ENCODE measurements at places on chromosomes 5 and 9. TPM values are rescaled to one million over a fixed set of nuclear protein-coding genes. Genes with fewer than 3 reads are reported as not detected.
A peak's percentile ranks its signal among the peaks of the same experiment; 100 is the strongest.

- DNase-seq = no peak
These were observed 157.4 kb downstream of the TTLL11 start for GRCh38 chr9:121935739-121936138.

DNA sequence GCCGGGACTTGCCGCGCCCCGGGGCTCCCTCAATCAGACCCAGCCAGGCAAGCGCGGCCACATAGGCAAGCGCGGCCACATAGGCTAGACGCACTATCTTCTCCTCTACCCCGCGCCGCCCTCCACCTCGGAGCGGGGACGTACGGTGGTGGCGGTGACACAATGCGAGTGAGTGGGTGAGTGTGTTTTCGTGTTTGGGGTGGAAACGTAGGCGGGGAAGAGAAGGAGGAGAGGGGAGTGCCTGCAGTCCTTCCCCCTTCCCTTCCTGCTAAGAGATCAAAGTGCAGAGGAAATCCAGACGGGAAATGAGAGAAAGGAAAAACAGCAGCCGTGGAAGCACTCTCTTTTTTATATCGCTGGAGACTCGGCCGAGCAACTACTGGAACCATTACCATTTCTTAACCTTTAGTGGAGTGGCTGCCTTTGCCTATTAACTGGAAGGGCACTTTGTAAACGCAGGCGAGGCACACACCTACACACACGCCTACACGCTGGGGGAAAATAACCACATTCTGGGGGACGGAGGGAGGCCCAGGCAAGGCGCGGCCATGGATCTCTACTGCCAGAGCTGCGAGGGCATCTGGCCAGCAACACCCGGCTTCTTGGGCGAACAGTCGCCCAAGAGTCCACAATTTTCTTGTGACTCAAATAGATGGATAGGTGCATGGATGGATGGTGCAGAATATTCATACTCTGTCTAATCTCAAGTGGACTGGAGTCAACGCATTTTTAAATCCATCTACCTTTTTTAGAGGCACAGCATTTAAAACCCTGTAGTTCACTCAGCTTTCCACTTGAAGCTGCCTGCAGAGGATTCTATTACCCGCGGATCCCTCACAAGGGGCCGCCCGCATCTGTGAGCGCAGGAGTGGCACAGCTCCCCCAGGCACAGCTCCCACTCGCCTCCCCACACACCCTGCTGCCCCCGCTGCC, 2.1 kb downstream of the EDIL3 start:
- DNase-seq = no peak

LPAR1 gene
- 0.07 TPM for total RNA-seq

DNA sequence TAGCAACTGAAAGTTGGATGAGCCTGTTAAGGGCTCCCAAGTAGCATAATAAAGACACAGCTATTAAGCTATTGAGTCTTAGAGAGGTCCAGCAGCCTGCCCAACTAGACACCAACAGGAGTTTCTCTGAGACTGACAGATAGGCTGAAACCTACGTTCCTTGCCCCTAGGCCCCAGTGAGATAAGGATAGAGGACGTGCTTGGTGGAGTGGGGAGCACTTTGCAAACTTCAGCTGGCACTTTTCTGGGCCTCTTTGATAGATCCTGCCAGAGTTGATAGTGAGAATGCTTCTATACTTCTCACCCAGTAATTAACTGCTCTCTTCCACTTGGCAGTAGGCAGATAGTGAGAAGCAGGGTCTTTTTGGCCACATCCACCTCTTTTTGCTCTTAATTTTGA, 20.8 kb upstream of the CTNNA1 start:
- DNase-seq = no peak

BTNL8 gene
- not detected for total RNA-seq

- DNase-seq = no peak
These were observed 39.9 kb upstream of the GRIN3A start for GRCh38 chr9:101778332-101778731.

ADAMTS16 gene
- total RNA-seq = not detected

- no peak for DNase-seq
These were observed 2.6 kb upstream of the SPDL1 start for GRCh38 chr5:169580964-169581363.

DNA sequence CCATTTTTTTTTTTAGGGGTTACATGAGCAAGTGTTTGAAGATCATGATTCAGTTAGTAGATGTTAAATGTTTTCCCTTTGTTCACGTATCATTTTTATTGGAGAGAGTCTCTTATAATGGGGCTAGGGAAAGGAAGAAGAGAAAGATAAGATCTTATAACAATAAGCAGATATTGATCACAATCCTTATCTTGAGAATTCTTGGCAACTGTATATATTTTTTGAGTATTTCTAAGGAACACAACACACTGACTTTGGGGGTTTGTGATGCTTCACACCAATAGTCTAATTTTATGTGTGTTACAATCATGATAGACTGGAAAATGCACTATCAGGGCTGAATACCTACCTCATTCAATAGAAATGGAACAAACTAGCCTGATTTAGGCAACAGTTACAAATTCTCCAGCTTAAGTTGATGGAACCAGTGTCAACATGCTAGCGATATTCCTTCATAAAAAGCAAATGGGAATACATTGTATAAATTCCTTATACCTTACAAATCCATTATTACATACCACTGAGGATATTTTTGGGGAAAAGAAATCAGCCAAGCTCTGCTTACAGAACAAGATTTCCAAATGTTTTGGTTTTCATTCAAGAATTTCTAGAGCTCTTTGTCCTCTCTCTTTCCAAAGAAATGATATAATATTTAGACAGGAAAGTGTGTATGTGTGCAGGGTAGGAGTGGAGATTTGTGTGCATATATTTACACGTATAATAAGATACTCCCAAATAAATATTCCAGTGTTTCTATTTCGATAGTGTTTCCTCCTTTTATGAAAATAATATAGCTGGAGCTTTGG, 41.5 kb downstream of the SVEP1 start:
- DNase-seq = no peak

TAF11L5 gene
- not detected for total RNA-seq

GRCh38 chr5:65535529-65535987, 27.4 kb downstream of the CENPK start:
- DNase-seq = no peak

ELL2 gene
- 21.0 TPM for total RNA-seq

GRCh38 chr5:34684281-34684979, 28.3 kb downstream of the RAI14 start:
- peak; percentile 50 for DNase-seq

FOXD4L5 gene
- 0.11 TPM for total RNA-seq

IER5L gene
- 13.4 TPM for total RNA-seq

DNA sequence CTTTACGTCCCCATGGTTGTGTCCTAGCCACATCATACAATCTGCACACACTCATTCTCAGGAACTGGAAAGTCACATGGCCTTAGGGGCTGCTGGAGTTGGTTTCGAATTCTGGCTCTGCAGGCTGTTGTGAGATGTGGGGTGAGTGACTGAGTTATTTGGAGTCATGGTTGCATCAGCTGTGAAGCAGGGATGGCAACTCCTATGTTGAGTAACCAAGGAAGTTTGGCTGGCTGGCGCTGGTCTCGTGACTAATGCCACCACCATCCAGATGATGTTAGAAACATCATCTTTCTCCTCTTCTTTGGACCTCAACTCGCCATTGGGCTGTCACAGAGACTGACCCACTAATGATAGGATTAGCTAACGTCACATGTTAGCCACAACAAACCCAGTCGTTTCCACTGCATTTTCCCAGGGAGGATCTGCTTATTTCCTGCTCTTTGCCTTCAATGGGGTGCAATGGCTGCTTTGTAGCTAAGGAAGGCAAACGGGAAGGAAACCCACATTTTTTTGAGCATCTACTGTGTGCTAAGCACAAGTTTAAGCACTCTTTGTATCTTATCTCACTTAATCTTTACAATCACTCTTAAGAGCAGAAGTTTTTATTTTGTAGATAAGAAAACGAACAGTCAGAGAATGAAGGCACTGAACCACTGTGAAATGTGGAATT, 78.1 kb upstream of the UBTD2 start:
- DNase-seq = no peak

- no peak for DNase-seq
These were observed 57.1 kb upstream of the IZUMO3 start for GRCh38 chr9:24602693-24603352.

ZNF883 gene
- 2.6 TPM for total RNA-seq

DNA sequence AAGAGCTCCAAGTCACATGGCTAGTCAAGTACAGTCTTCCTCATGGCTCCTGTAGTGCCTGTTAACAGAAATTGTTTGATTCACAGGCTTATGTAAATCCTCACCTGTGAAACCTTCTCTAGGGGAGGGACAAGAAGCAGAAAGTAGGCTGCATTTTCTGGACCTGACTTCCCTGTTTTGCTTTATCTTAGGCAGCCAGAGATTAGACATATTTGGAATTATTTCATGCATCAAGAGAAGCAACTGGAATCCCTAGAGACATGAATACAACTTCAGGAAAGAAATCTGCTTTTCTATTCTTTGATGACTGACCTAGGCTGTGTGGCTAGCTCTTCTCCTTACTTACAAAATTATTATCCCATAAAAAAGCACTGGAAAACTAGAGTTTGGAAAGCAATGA, 52.3 kb downstream of the CAST start:
- no peak for DNase-seq

GRCh38 chr5:90386099-90386710, 23.4 kb downstream of the CETN3 start:
- DNase-seq = no peak

DNA sequence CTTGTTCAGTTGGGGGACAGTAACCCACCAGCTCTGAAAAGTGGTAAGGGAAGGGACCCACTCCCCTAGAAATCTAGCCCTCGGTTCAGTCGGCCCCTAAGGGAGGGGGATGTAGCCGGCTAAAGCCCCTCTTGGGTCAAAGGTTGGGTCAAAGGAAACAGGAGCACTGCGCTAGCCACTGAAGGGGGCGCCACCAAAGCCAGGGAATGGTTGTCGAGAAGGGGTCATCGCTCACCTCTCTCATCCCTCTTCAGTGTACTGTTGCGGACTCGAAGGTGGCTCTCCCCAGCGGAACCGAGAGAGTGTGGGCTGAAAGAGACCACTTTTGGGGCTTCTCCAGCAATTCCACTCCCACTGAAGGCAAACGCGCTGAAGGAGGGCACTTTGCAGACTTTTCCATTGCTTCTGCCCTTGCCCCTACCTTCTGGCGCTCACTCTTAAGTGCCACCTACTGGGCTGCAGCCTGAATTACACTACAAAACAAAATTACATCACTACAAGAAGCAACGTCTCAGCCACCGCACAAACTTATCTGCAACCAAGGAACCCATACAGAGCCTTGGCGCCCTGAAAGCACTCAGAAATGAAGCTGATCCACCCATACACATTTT, 396.9 kb downstream of the PDE4D start:
- DNase-seq = no peak

IL31RA gene
- 0.73 TPM for total RNA-seq

GZMA gene
- not detected for total RNA-seq

FOXD4L3 gene
- not detected for total RNA-seq

GRCh38 chr9:79883073-79883645, 311.4 kb downstream of the TLE4 start:
- DNase-seq = no peak

DNA sequence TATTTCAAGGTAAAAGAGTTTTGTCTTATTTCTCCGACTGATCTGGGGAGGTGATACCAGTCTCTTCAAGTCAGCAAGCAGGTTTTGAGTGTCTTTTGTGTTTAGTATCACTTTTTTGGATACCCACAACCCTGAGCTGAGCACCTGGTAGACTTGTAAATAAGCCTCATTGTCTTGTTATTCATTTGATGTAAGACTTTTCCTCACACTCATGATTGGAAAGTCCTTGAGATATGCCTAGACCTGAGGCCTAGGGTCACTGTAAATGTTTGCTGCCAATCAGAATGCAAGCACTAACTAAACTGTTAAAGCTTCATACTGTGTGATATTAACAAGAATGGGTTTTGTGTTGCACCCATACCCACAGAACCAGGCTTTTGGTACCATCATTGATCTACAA, 100.7 kb upstream of the CKMT2 start:
- DNase-seq = no peak

RASEF gene
- total RNA-seq = 0.07 TPM

TMEM215 gene
- 0.18 TPM for total RNA-seq

DNA sequence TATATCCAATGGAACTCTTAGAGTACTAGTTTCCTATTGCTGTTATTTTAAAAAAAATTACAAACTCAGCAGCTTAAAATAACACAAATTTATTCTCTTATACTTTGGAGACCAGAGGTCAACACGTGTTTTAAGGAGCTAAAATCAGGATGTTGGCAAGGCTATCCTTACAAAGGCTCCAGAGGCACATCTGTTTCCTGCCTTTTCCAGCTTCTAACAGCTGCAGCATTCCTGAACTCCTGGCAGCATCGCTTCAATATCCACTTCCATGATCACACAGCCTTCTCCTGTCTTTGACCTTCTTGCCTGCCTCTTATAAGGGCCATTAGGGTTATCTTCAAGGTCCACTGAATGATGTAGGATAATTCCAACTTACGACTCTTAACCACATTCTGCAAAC, 92.2 kb upstream of the CCNG1 start:
- DNase-seq = no peak

DNA sequence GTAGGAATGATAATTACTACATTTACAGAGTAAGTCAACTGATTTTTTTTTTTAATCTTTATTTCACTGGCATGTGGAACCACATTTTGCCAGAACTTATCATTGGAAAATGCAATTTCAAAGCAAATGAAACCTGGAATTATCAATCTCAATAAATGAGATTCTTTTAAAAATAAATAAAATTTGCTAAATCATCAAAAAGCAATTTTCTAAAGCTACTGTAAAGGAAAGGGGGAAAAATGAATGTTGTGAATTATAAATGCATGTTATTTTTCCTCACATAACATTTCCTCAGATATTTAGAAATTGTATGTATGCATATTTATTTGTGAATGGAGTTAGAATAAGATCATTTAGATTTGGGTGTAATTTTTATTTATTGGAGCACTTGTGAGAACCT, 89.9 kb upstream of the GRHPR start:
- DNase-seq = no peak

FGD3 gene
- not detected for total RNA-seq
